Activated CD4-positive, alpha-beta T cell treated with anti-CD3 and anti-CD28 coated beads, Interleukin-2, amount 10 ng/mL, durations not matched to agents 24 days and 14 days (primary cell): ENCODE measurements at places on chromosomes 4 and X.

GRCh38 chr4:101020956-101021355, 326.4 kb downstream of the PPP3CA start:
- peaks cover 11% of the 10 kb centered on the region for H3K36me3 ChIP-seq
- H3K4me3 ChIP-seq: peak overlapping the region; percentile 66
- peak; percentile 77 for DNase-seq
- peaks cover 42% of the 10 kb centered on the region for H3K4me1 ChIP-seq
- no peaks in the 10 kb centered on the region for H3K27me3 ChIP-seq
- peak overlapping the region; percentile 82 for H3K27ac ChIP-seq

DNA sequence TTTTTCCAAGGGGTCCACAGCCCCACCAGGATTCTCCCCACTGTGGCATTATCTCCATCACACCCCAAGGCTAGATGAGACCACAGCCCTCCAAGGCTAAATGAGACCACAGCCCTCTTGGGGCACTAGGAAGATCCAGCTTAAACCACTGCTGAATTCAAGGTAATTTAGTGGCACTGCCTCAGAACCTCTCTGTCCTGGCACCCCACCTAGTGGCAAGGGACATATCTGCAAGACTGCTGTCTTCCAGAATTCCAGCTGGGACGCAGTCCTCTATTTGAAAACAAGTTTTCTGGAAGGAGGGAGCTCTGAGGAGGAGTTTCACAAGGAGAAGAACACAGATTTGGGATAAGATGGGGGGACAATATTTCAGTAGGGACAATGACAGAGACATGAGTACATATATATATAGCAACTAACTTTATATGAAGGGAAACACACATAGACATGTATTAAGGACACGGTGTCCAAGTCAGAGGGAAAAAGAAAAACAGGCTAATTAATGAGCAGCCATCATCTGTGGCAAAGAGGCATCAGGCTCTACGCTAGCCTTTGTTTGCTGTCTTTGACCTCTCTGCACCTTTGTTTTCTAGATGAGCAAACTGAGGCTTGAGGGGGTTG, 9.3 kb downstream of the CETN2 start:
- H3K4me1 ChIP-seq: peaks cover 2% of the 10 kb centered on the region
- no peak overlapping the region for H3K4me3 ChIP-seq
- H3K27me3 ChIP-seq: peaks cover 5% of the 10 kb centered on the region
- no peak overlapping the region for H3K27ac ChIP-seq

DNA sequence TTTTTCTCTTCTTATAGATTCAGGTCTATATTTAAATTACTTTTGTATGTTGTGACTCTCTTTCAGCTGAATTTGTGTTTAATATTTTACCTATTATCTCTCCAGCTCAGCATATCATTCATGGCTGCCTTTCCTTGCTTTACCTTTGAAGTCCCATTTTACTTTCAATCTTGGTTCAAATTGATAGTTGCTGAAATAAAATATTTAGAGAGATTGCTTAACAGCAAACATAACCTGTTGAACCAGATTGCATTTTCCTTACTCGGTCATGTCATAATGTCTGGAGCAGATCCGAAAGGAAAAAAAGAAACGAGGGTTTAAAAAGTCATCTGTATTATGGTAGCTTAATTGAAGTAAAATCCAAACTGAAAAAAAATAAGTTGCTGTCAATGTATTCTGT, 94.1 kb downstream of the IL1RAPL2 start:
- H3K4me1 ChIP-seq: no peaks in the 10 kb centered on the region
- H3K4me3 ChIP-seq: no peak overlapping the region
- no peak overlapping the region for H3K27ac ChIP-seq
- DNase-seq: no peak
- no peaks in the 10 kb centered on the region for H3K27me3 ChIP-seq

GRCh38 chr4:17397611-17398010, 114.3 kb downstream of the QDPR start:
- DNase-seq: no peak
- H3K27me3 ChIP-seq: peaks cover 2% of the 10 kb centered on the region
- no peaks in the 10 kb centered on the region for H3K4me1 ChIP-seq
